Vein endothelial cell (primary cell): ENCODE measurements at places on chromosomes 7 and 10. TPM values are rescaled to one million over a fixed set of nuclear protein-coding genes. Genes with fewer than 3 reads are reported as not detected.

The TMEM229A gene
- not detected in 2 replicates for total RNA-seq

The GPR15LG gene
- not detected in 2 replicates for total RNA-seq

The UBE2D1 gene
- 14.7 and 20.4 TPM in 2 replicates for total RNA-seq

The UNCX gene
- not detected in 2 replicates for total RNA-seq

The PTN gene
- total RNA-seq, result not detected in 2 replicates

The OR13A1 gene
- total RNA-seq, result not detected in 2 replicates
